Suppressor macrophage (primary cell): ENCODE measurements at places on chromosomes 11 and 22.
A peak's percentile ranks its signal among the peaks of the same experiment; 100 is the strongest.

- DNase-seq: no peak
These were observed 8.8 kb upstream of the CEP295 start for GRCh38 chr11:93652679-93653078.

DNA sequence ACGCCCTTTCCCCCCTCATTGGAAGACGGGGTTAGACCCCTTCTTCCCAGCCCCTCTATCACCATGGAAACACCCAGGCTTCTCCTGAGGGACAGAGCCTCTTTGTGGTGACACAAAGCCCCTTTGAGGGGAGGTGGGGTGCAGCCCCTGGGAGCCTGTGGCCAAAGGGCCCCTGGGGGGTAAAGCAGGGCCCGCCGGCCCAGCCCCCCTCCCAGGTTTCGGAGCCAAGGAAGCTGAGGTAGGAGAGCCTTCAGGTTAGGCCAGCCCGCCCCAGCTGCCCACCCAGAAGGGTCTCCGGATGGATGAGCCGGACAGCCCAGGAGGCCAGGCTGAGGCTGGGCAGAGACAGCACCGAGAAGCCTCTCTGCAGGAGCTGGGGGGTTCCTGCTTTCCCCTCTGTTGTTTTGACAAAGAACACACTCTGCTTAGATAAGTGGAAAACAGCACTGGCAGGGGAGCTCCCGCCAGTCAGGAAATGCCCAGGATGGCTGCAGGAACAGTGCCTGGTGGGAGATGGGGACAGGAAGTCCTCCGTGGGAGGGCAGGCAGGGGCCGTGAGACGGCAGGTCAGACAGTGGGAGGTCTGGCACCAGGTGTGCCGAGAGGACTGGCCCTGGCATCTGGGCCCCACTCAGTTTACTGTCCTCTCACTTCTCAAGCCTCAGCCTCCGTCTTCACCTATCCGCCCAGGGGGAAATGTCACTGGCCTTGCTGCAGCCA, 18.2 kb downstream of the ARVCF start:
- no peak for DNase-seq

DNA sequence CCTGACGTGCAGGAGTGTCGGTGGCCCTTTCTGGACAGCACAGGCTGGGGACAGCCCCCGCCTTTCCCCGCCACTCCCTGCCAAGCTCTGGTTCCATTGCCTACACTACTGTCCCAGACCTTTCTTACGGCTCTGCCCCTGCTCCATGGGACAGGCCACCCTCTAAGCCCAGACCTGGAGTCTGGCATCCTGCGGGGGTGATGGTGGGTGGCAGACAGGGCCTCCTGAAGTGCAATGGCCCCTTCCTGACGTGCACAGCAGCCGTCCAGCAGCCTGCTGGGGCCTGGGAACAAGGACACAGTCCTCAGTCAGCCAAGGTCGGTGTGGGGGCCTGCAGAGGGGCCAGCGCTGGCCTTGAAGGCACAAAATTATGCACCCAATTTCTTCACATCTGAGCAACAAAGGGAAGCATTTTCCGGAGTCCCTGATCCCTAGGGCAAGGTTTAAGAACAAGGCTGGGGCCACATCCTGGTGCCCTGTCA, 79.7 kb upstream of the KCNQ1OT1 start:
- no peak for DNase-seq

GRCh38 chr11:69333149-69333710, 39.3 kb downstream of the MYEOV start:
- no peak for DNase-seq

DNA sequence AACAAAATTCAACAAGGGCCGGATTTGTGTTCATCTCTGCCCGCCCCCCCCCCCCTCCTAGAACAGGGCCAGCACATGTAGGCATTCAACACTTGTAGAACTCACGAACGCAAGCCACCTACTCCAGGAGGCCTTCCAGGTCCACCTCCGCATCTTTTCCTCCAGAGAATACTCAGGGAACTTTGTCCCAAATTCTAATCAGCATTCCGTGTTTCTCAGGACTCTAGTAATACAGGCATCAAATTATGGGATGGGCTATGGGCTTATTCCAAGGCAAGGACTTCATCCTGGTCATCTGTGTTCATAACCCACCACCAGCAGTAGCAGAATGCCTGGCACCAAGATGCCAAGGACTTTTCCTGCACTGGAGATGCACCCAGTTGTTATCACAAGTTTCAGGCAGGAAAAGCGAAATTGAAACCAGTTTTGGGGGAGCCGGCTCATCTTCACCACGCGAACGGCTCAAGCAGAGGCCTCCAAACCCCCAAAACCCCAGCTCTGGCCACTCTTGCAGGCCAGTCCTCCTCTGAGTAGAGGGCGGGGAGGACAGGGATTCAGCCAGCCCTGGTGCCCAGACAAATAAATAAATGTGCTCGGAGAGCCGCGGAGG, 462 bp downstream of the UBE2L6 start:
- DNase-seq: peak; percentile 29

GRCh38 chr22:46569848-46570695, 32.7 kb upstream of the CELSR1 start:
- no peak for DNase-seq

DNA sequence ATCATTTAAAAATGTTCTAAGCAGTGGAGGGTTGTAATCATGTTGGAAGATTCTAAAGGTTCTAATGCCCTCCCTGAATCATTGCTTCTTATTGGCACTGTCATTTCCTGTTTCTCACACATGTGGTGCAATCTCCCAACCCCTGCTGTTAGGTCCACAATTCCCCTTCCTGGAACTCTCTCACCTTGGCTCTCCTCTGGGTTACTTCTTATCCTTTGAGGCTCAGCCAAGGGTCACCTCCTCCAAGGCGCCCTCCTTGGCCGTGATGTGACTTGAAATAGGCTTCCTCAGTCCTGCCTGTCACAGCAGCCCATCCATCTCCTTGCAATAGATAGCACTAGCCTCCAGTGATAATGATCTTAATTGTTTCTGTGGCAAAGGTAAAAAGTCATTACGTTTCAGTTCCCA, 149.8 kb downstream of the TTC17 start:
- DNase-seq: no peak

DNA sequence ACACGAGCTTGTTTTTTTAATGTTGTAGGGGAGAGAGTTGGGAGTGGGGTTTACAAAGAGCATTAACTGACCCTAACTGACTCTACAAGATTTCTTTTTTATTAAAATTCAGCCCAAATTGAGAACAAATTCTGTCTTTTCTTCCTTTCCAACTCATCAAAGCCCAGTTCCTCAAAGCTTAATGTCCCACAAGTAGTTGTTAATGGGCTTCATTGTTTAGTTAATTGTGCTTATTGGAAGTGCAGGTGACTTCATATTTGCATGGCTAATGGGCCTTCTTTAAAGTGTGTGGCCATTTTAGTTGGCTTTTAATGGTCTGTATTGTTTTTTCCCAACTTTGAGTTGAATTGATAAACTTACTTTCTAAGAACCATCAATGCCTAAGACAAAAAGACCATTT, 39.8 kb downstream of the MPPED2 start:
- DNase-seq: no peak

DNA sequence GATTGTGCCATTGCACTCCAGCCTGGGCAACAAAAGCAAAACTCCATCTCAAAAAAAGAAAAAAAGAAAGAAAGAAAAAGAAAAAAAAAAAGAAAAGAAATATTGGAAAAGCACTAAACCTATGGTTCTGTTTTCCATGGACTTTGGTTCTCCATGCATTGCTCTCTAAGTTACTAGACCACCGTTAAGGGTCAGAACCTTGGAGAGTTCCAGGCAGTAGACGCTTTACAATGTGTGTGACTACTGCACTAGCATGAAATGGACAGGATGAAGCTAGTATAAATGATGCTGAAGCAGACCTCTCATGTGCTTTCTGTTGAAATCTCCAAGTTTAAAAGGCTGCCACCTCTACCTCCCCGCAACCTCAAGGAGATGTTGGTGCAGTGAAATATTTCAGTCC, 63.5 kb downstream of the SIK2 start:
- peak; percentile 11 for DNase-seq

GRCh38 chr11:1260023-1260501, 37.2 kb downstream of the MUC5B start:
- peak; percentile 49 for DNase-seq

DNA sequence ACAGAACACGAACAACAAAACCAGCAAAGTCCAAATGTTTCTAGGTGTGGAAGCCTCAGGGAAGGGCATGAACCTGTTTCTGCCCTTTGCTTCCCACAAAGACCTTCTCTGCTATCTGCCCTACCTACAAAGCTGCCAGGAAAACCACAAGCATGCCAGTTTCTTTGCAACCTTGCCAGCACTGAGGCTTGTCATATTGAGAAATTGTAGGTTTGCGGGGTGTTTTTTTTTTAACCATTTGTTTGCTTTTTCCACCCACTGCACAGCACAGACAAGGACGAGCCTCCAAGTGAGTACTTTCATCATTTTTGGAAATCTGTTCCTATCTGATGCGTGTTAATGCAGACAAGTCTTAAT, 12.8 kb downstream of the PARVG start:
- DNase-seq: no peak

DNA sequence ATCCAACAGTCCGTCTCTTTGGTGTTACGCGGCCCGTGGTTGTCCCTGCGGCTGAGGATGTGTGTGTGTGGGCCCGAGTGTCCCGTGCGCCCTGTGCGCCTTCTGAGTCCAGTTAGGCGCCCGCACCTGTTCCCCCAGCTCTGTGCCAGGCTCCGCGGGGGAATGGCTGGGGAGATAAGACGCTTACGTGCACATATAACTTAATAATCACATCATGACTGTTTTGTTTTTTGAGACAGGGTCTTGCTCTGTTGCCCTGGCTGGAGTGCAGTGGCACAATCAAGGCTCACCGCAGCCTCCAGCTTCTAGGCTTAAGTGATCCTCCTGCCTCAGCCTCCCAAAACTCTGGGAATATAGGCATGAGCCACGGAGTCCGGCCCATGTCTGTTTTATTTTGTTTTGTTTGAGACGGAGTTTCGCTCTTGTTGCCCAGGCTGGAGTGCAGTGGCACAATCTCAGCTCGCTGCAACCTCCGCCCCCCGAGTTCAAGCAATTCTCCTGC, 817 bp downstream of the ARL2 start:
- no peak for DNase-seq

- no peak for DNase-seq
These were observed 74.7 kb upstream of the SESN3 start for GRCh38 chr11:95305705-95306104.

- no peak for DNase-seq
These were observed 1391.3 kb downstream of the TBC1D22A start for GRCh38 chr22:48153726-48154125.

- no peak for DNase-seq
These were observed 74.6 kb downstream of the RAB30 start for GRCh38 chr11:82996966-82997606.

GRCh38 chr11:118198370-118198769, 21.9 kb upstream of the SCN2B start:
- peak; percentile 92 for DNase-seq

DNA sequence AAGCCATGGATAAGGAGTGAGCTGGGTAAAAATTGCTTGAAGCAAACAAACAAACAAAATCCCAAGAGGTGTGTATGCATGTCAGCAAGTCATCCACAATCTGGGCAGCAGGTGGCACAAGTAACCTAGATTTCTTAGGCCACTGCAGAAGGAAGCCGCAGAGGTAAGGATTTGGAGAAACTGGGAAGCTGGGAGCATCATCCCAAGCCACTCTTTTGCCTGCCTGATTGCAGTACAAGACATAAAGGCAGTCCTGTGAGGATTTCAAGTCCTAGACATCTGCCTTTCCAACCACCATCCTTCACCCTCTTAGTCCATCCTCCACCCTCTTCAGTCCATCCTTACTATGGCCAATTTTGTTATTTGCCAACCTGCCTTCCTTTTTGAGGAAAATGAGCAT, 67.2 kb upstream of the BMAL1 start:
- DNase-seq: peak; percentile 65

- peak; percentile 40 for DNase-seq
These were observed 1.0 kb downstream of the ST14 start for GRCh38 chr11:130160498-130161155.
